Activated T-helper 2 cell treated with anti-CD3 and anti-CD28 coated beads, Interferon-gamma antibody, Interleukin-2, Interleukin-4, amounts not matched to agents 10 μg/mL and 5 μg/mL and 100 μg/mL, durations not matched to agents 14 hours and 24 hours and 36 hours (primary cell): ENCODE measurements at places on chromosomes 4 and X.

- no peak for DNase-seq
These were observed 166.5 kb downstream of the FBXW7 start for GRCh38 chr4:152369203-152369901.

DNA sequence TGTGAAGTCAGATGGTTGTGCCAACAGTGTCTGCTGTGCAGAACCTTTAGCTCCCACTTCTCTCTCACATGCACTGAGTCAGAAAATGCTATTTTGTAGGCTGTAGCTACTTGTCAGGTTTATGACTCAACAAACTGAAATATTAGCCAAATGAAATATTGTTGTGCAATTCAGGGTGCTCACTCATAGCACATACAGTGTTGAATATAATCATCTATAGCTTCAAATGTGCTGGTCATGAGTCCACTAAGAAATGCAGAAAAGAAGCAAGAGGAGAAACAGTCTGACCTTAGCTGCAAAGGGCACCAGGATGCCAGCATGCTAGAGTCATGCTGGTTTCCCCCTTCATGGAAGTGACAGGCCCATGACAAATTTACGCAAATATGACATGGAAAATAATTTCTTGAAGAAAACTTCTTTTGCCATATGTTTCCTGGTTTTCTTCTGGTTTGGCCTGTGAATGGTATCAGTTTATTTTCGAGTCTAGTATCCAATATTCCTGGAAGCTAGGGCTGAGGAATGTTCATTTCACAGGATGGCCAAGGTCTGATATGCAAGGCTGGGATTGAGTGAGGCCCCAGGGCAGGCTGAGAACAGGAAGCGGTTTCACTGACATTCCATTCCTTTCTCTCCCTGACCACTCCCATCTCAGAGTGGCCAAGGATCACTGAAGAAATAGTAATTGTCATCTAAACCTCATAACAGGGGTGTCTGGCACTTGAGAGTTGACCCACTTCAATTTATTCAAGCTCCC is 10.3 kb upstream of the CXCL2 start:
- DNase-seq = no peak

DNA sequence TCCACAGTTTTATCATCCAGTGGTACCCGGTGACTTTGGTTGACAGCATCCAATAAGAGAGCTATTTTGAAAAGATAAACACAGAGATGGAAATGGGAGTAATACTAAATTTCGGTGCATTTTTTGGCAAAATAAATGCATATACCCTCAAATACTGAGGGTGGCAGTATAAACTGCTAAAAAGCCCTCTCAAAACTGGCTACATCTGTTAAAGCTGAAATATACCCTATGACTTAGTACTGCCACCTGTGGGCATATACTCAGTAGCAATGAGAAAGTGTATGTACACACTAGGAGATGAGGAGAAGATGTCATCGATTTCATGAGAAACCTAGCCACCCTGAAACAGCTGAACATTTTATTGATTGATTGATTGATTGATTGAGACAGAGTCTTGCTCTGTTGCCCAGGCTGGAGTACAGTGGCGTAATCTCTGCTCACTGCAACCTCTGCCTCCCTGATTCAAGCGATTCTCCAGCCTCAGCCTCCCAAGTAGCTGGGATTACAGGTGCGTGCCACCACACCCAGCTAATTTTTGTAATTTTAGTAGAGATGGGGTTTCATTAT is 12.2 kb upstream of the TMEM128 start:
- DNase-seq = no peak

DNA sequence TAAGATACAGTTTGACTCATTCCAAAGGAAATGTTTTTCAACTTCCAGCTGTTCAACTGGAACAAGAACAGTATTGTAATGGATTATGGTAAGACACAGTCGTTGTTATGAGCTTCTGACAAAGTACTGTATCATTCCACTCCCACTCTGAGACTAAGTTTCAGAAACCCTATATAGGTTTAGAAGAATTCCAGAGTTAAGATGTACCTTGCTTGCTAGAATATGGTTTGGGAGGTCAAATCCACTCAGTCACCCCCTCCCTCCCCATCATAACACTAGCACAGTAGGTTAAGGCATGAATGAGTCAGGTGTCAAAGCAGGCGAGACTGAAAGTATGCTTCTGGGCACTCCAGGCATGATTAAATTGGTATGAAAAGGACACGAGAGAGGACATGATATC is 339.7 kb downstream of the DMD start:
- no peak for DNase-seq

GRCh38 chrX:136623396-136623795 is 24.6 kb upstream of the CD40LG start:
- no peak for DNase-seq

DNA sequence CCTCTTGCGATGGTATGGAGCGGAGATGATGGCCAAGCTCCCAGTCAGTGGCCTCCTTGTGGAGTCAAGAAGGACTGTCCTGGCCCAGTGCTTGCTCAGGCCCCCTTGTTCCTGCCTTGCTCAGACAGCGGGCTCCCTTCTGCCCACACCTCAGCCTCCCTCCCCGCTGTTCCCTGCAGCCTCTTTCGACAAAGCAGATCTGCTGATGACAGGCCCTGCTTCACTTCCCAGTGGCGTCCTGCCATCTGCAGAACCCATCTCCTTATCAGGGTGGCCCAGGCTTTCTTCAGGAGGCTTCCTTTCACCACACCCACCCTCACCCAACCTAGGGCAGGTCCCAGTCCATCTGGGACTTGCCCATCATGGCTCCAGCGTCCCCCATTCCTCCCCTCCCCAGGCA is 80.0 kb downstream of the CLDN34 start:
- no peak for DNase-seq

DNA sequence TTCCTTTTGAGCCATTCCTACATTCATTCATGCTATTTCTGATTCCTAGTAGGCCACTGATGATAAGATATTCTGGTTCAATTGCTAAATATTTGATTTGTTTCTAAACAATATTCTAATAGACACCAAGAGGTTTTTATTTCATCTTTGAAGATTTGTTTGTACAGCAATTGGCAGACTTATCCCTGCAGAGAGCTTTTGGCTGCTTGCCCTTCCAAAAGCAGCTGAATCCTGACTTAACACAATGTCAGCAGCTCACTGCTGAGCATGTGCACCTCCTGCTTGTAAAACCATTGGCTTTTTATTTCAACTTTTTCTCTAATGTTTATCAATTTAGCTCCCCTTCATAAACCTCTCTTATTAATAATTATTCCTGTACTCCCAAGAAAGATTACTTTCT is 45.3 kb downstream of the MMRN1 start:
- no peak for DNase-seq

DNA sequence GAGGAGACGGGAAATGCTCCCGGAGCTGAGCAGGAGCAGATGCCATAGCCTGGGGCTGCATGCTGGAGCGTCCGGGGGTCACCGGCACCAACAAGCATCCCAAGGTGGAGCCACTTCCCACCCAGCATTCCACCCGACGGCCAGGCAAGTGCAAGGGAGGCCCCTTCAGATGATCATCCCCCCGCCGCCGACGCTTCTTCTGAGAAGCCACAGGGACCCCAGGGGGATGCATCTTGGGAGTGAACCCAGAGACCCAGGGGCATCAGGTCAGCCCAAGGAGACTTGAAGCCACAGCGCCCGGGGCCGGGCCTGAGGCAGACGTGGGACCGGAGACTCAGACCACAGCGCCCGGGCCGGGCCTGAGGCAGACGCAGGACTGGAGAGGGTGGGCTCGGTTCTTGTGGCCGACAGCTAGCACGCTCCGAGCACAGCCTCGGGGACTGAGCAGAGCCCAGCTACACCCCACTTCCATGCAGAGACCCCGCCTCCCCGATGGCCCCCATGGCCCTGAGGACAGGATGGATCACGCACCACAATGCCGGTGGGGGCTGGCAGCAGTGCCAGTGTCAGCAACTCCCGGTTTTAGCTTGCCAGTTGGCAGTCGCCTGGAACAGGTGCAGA is 33.0 kb upstream of the CPLX1 start:
- DNase-seq = no peak

DNA sequence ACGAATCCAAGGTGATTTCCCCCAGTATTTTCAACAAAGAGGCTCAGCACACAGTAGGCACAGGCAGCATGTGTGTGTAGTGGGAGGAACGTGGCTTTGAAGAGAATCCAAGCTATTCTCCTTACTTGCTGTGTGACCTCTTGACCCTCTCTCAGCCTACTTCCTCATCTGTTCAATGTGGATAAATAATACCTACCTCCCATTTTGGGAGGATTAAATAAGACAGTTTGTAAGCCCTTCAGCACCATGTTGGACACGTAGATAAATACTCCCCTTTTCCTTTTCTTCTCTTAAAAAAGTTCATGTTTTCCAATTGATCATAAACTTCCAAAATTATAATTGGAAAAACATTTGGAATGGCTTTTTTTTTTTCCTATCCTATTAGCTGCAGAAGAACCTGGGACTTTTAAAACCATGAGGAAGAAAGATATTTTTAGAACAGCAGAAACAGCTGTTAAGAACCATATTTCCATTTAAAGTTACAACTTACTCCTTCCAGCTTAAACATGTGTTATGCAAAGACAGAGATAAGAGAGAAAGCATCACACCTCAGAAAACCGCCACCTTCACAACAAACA is 56.1 kb upstream of the TMEM131L start:
- DNase-seq = no peak

- no peak for DNase-seq
These were observed 154.7 kb downstream of the ANTXR2 start for GRCh38 chr4:79918292-79918691.

DNA sequence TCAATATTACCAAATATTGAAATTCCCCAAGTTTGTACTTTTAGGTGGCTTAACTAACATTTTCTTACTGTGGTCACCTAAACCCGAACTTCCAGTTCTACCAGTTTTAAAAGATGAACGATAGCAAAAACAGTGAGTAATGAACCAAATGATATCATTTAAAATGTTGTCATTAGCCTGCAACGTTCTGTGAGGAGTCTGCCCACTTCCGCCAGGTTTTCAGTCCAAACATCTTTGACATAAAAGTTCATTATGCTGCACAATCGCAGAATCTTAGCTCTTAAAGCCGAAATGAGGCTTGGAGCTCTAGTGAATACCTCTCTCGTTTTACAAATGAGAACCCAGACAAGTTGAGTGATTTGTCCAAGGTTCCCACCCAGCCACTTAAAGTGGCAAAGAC is 762 bp downstream of the PIGA start:
- DNase-seq = peak; percentile 8

DNA sequence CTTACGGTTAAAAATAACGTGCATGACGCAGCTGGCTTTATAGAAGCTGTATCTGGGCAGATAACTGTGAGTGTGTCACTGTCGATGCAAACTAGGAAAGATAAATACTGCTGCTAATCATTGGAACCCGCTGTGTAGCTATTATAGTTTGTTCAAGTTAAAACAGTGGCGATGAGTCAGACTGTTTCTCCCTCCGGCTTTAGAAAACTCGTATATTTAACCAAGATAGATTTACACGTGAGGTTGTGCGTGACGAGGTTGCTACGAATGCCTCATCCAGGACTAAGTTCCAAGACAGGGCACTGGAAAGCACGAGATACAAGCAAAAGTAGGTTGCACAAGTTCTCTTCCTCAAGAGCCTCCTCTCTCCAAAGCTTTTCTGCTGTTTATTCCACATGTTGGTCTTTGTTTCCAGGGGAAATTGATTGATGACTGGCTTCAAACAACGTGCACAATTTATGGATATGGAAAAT is 270.7 kb downstream of the FBXW7 start:
- DNase-seq = no peak

- DNase-seq = no peak
These were observed 105.4 kb downstream of the GPC3 start for GRCh38 chrX:133880032-133880443.

GRCh38 chr4:11480683-11481082 is 52.0 kb upstream of the HS3ST1 start:
- DNase-seq = no peak
